Activated CD4-positive, CD25-positive, alpha-beta regulatory T cell (primary cell): ENCODE measurements at places on chromosomes 16 and 17.
A peak's percentile ranks its signal among the peaks of the same experiment; 100 is the strongest.

- no peak for DNase-seq
Observed at GRCh38 chr17:43905400-43905984, 1.8 kb downstream of the MPP2 start.

GRCh38 chr16:80447241-80447640 lies 93.6 kb upstream of the DYNLRB2 start:
- no peak for DNase-seq

GRCh38 chr16:1073262-1073558 lies 663 bp downstream of the SSTR5 start:
- DNase-seq = no peak

GRCh38 chr17:47654991-47655390 lies 5.3 kb downstream of the KPNB1 start:
- DNase-seq = no peak

- DNase-seq = no peak
Observed at GRCh38 chr17:10177913-10178505, 20.4 kb downstream of the GAS7 start.

GRCh38 chr16:86252596-86252995 lies 257.7 kb upstream of the FOXF1 start:
- no peak for DNase-seq

- no peak for DNase-seq
Observed at GRCh38 chr16:57979006-57979585, 8.2 kb upstream of the CNGB1 start.

GRCh38 chr17:57235124-57235523 lies 21.2 kb upstream of the MSI2 start:
- no peak for DNase-seq

GRCh38 chr16:8552487-8553221 lies 37.7 kb downstream of the TMEM114 start:
- no peak for DNase-seq

DNA sequence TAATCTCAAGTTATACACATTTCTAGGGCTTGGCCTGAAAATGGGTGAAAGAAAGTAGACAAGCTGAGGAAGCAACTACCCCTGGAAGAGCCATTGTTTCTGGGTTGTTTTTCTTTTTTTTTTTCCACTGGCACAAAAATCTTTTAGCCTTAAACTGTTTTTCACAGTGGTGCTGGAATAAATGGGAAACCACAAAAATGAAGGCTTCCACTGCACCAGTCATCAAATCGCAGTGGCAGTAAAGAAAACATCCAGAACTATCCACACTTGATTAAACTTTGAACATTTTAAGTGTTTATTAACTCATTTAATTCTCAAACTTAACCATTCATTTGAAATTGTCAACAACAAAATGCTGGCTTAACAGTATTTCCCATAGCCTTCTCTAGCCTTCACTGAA lies 14.3 kb downstream of the CMTM4 start:
- DNase-seq = no peak

DNA sequence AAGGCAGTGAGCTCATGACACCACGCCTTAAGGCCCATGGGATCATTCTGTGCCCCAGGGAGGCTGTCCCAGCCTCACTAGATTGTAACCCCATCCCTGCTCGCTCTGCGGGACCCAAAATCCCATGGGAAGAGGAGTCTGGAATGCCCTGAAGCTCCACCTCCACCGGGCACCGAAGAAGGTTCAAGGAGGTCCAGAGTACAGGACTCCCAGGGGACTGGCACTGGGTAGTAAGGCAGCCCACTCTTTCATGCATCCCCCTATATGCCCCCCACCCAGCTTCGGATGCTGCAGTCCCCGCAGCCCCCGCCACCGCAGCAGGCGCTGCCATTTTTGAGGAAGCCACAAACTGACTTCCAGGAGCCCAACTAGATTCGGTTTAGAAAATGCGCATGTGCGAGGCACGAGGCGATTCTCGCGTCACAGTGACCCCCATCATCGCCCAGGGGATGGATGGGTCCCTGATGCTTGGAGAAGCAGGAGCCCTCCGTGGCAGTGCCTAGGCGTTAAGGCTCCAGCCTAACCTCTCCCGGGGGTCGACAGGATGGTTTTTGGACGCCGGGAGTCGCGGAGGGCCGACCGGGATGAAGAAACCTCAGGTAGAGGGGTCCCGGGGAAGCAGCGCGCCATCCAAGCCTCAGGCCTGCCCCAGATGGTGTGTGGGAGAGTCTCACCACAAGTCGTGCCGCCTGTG lies 1681.0 kb downstream of the TP53TG3F start:
- no peak for DNase-seq

DNA sequence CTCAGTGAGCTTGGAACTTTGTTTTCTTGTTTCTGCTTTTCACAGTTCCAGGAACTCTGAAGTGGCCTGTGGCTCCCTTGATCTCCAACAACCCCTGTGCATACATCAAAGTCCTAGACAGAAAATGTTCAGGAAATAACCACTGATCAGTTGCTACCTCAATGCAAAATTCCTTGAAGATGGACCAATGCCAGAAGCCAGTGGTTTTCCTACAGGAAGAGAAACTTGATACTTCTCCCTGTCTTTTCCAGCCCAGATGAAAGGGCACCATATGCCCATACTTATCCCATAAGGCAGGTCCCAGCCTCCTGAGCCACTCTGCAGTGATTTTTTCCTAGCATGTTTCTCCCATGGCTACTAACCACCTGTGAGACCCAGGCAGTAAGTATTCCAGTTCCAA lies 12.3 kb upstream of the CDRT4 start:
- DNase-seq = no peak

- no peak for DNase-seq
Observed at GRCh38 chr17:62321451-62321850, 58.9 kb upstream of the EFCAB3 start.

- DNase-seq = peak; percentile 57
Observed at GRCh38 chr17:47698749-47699535, 5.0 kb downstream of the TBKBP1 start.

- no peak for DNase-seq
Observed at GRCh38 chr16:58155839-58156238, 26.7 kb upstream of the CFAP20 start.
